ENCODE measurements at places on chromosomes 12 and 14.

GRCh38 chr14:37438444-37438843 lies 156.6 kb downstream of the FOXA1 start:
- no peak for DNase-seq
- H3K4me3 ChIP-seq: no peak overlapping the region
- H3K36me3 ChIP-seq: no peaks in the 10 kb centered on the region

DNA sequence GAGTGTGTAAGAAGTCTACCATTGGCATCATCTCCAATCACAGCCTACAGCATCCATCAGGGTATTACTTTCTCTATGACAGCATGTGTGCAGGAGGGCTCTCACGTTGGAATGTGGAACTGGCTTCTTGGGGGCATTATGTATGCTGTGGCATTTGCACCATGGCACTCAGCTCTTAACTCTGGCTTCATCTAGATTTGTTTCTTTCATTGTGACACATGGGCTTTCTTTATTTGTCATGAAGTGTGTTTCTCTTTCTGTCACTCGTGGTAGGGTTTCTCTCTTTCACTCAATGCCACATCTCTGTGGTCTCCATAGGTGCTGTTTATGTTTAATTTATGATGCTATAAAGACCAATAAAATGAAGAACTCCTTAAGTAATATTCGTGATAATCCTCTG lies 191.2 kb upstream of the GARIN2 start:
- no peak overlapping the region for H3K27ac ChIP-seq
- no peak for DNase-seq
- H3K4me3 ChIP-seq: no peak overlapping the region
- H3K4me1 ChIP-seq: no peaks in the 10 kb centered on the region
- no peaks in the 10 kb centered on the region for H3K27me3 ChIP-seq

DNA sequence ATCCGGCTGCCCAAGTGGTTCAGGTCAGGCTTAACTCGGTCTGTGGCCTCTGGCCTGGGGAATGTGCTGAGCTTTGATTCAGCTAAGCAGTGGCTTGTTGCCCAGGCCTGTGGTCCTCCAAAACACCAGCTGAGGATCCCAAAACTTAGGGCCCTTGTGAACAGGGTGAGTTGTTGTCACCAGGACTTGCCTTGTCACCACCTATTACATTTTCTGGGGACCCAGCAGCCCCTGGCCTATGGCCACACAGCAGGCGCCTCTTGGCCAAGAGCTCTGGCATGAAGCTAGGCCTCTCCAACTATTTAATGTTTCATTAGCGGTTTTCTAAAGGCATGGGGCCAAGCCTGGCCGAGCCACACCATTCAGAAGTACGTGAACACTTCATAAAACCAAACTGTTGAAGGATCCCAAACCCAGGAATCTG lies 343.7 kb downstream of the CACNA1C start:
- H3K4me1 ChIP-seq: no peaks in the 10 kb centered on the region
- H3K27me3 ChIP-seq: no peaks in the 10 kb centered on the region
- H3K4me3 ChIP-seq: no peak overlapping the region
- DNase-seq: no peak
- H3K36me3 ChIP-seq: no peaks in the 10 kb centered on the region

- no peaks in the 10 kb centered on the region for H3K4me1 ChIP-seq
- no peaks in the 10 kb centered on the region for H3K27me3 ChIP-seq
- H3K27ac ChIP-seq: no peak overlapping the region
- no peak for DNase-seq
Measured at GRCh38 chr14:28254768-28255167, 511.8 kb upstream of the FOXG1 start.

DNA sequence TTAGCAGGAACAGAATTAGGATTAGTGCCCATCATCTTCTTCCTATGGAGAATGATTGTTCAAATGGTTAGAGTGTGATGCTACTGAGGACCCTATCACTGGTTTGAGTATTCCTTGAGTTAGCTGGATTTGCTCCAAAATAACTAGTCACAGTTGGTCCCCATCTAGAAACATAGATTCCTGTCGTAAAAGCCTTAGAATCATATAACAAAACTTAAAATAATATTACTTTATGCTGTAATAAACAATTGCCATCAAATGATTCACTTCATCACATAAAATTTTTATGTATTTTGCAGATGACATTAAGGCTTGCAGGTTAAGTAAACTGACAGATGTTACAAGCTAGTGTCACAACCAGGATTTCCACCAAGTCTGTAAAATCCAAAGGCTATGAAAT lies 209.8 kb downstream of the CCER1 start:
- DNase-seq: no peak
- H3K27ac ChIP-seq: no peak overlapping the region
- no peak overlapping the region for H3K4me3 ChIP-seq
- H3K36me3 ChIP-seq: no peaks in the 10 kb centered on the region
- no peaks in the 10 kb centered on the region for H3K27me3 ChIP-seq
- no peaks in the 10 kb centered on the region for H3K4me1 ChIP-seq

DNA sequence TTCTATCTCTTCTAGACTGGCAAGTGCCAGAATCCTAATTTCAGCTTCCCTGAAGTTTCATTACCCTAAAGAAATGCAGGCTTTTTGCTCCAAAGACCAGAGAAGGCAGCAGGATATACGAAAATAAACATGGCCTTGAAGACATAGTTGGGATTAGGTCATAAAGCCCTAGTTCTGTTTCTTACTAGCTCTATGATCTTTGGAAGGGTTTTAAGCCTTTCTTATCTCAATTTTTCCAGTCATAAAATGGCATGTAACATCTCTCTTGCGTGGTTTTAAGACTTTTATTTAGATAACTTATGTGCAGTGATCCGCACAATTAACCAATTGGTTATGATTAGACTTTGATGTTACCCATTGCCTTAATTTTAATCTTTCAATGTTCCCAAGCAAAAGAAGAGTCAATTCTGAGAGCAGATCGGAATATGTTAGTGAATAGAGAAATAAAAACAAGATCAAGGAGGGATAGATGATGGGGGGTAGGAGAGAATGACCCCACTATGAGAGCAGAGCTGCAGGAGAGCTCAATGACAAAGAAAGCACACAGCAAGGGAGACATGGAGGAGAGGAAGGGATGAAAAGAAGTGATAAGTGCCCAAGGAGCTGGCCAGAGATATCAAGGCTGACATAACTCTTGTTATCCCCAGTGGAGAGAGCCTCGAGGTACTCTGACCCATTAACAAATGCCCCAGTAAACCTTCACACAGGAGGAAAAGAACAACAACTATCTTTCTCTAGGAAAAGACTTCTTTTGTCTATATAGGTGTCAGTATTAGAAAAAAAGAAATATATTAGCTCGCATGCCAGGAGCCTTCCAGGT lies 53.0 kb upstream of the ANP32D start:
- no peak overlapping the region for H3K27ac ChIP-seq
- H3K4me3 ChIP-seq: peak overlapping the region; percentile 2
- no peaks in the 10 kb centered on the region for H3K36me3 ChIP-seq
- peak; percentile 65 for DNase-seq
- H3K4me1 ChIP-seq: peaks cover 9% of the 10 kb centered on the region

GRCh38 chr12:12387501-12387900 lies 30.6 kb downstream of the BORCS5 start:
- DNase-seq: no peak
- H3K27me3 ChIP-seq: no peaks in the 10 kb centered on the region
- H3K27ac ChIP-seq: no peak overlapping the region
- no peak overlapping the region for H3K4me3 ChIP-seq

DNA sequence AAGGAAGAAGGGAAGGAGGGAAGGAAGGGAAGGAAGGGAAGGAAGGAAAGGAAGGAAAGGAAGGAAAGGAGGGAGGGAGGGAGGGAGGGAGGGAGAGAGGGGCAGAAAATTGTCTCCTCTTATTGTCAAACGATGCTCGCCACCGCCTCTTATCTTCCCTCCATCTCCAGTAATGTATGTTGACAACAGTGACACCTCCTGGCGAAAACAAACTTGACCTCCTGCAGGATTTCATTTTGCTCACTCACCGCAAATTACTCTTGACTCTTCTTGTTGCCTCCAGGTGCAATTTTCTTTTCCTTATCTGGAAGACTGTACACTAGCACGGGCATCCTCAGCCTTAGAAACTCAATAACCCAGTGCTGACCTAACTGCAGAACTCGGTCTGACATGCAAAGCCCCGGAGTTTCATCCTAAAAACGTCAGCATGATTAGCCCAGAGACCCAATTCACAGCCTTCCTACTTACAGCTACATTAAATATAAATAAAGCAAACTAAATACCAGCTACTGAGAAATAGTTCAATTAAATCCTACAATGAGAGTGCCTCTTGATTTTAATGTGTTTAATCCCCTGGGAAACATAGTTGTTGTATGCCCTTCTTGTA lies 512.4 kb upstream of the TMPO start:
- no peaks in the 10 kb centered on the region for H3K4me1 ChIP-seq
- H3K27ac ChIP-seq: no peak overlapping the region
- no peaks in the 10 kb centered on the region for H3K27me3 ChIP-seq
- no peak overlapping the region for H3K4me3 ChIP-seq

GRCh38 chr12:105740970-105741725 lies 397.6 kb downstream of the NUAK1 start:
- H3K4me1 ChIP-seq: peaks cover 22% of the 10 kb centered on the region
- no peaks in the 10 kb centered on the region for H3K27me3 ChIP-seq
- H3K27ac ChIP-seq: peak overlapping the region; percentile 80
- H3K4me3 ChIP-seq: no peak overlapping the region
- no peaks in the 10 kb centered on the region for H3K36me3 ChIP-seq

- no peaks in the 10 kb centered on the region for H3K36me3 ChIP-seq
- peaks cover 4% of the 10 kb centered on the region for H3K4me1 ChIP-seq
- peak; percentile 91 for DNase-seq
- H3K4me3 ChIP-seq: peak within 1 kb of the TSS; percentile 77
- peak within 1 kb of the TSS; percentile 24 for H3K27ac ChIP-seq
Measured at GRCh38 chr12:54588110-54588889, at the start of gene PPP1R1A. Gene PPP1R1A, minus strand, starts transcription at chr12:54588659. Its CDS starts 171 bp downstream, at chr12:54588488.

- DNase-seq: no peak
- no peaks in the 10 kb centered on the region for H3K36me3 ChIP-seq
- peaks cover 6% of the 10 kb centered on the region for H3K4me1 ChIP-seq
- no peak overlapping the region for H3K27ac ChIP-seq
Measured at GRCh38 chr14:88129306-88130056, 124.5 kb downstream of the GPR65 start.

DNA sequence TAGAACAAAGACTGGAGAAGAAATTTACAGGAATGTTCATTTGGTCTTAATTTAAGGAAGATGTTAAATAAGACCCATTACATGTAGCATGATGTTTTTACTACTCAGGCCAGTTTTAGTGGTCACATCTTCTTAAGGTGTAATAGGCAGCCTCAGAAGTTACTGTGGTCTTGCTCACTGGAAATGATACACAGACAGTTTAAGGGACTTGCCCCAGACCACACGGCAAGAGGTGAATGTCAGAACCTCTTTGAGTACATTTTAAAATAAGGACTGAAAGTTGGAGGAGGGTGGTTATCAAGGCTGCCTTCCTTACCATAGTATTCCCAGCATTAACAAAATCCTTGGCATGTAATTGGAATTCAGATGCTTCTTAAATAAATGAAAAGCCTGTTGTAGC lies 37.9 kb downstream of the LRRK2 start:
- no peaks in the 10 kb centered on the region for H3K36me3 ChIP-seq
- no peak overlapping the region for H3K27ac ChIP-seq
- H3K4me1 ChIP-seq: no peaks in the 10 kb centered on the region
- H3K4me3 ChIP-seq: no peak overlapping the region
- H3K27me3 ChIP-seq: no peaks in the 10 kb centered on the region
- DNase-seq: no peak

DNA sequence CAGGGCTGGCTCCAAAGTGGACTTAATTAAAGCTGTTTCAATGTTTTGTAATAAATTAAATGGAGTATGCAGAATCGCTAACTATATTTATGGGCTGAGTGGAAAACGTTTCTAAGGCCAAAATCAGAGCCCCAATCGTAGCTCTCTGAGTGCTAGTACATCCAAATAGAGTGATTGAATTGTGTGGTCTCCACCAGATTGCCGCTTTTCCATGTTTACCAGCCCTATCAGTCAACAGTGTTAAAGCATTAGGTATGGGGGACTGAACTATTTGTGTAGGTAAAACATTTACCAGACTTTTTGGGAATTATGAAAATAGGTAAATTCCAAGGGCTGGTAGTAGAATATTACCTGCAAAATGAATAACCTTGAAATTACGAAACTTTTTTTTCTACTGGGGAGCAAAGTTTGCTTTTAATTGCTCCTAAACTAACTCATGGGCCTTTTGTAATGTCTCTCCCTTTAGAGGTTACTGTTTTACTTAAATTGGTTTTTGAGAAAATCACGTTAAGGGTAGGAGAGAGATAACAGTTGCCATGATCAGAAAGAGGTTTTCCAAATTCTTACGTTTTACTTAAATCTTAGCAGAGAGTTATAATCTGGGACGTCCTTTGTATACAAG lies 28.0 kb upstream of the METAP2 start:
- H3K27ac ChIP-seq: no peak overlapping the region
- no peaks in the 10 kb centered on the region for H3K36me3 ChIP-seq
- H3K4me3 ChIP-seq: peak overlapping the region; percentile 56
- DNase-seq: no peak
- peaks cover 5% of the 10 kb centered on the region for H3K4me1 ChIP-seq
- H3K27me3 ChIP-seq: no peaks in the 10 kb centered on the region

DNA sequence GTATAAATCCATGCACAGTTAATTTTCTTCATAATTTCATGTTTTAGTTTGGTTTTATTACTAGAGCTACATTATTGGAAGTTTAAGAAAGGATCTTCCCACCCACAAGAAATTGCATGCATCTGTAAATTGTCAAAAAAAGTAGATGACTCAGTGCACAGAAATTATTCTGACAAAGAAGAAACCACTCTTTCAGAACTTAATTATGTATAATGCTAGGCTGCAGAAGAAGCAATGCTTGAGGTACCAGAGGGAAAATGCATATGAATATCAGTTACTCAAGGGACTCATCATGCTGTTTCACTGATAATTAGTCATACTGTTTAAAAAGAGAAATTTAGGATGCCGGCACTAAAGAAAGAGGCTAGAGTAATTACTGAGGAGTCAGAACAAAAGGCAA lies 147.0 kb downstream of the SLC16A7 start:
- no peak for DNase-seq
- H3K27ac ChIP-seq: no peak overlapping the region
- H3K4me1 ChIP-seq: peaks cover 3% of the 10 kb centered on the region
- H3K4me3 ChIP-seq: no peak overlapping the region

- no peak overlapping the region for H3K27ac ChIP-seq
- peaks cover 5% of the 10 kb centered on the region for H3K4me1 ChIP-seq
- H3K36me3 ChIP-seq: no peaks in the 10 kb centered on the region
- no peak overlapping the region for H3K4me3 ChIP-seq
- H3K27me3 ChIP-seq: no peaks in the 10 kb centered on the region
Measured at GRCh38 chr12:55839345-55840140, 3.2 kb downstream of the MMP19 start.

All from endodermal cell (in vitro differentiated cells).